Epithelial cell of umbilical artery (primary cell): ENCODE measurements at places on chromosomes 2 and 18. TPM values are rescaled to one million over a fixed set of nuclear protein-coding genes. Genes with fewer than 3 reads are reported as not detected.

REG3G gene
- total RNA-seq = not detected in 2 replicates

LRRC30 gene
- total RNA-seq = not detected in 2 replicates

HDLBP gene
- total RNA-seq = 480 and 682 TPM in 2 replicates

MSTN gene
- total RNA-seq = not detected in 2 replicates
